Stimulated activated CD8-positive, alpha-beta memory T cell treated with anti-CD3 and anti-CD28 coated beads, Interleukin-2, amount 100 ng/mL, for 1 hour (primary cell): ENCODE measurements at places on chromosomes 5 and 9.

DNA sequence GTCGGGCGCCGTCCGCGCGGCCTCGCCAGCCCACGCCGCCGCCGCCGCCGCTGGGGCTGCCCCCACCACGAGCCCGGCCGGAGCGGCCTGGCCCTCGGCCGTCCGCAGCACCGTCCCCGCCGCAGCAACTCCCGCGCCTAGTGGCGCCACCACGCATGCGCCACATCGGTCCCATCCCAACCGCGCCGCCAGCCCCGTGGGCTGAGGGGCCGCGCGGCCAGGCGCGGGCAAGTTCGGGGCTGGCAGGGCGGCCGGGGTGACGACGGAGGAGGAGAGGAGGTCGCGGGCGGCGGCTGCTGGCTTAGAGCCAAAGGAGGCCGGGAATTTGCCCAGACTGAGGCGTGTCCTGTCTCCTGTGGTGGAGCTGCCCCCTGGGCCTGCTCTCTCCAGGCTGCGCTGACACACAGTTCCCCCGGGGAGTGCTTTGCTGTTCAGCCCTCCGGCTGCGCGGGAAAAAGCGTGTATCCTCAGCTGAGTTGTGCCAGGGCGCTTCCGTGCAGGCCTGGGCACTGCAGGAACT lies at the start of gene TUSC1:
TSS of gene TUSC1 (minus strand) at position 298 of the 520 bp plus-strand sequence. CDS start at position 166, 132 bp downstream.
- no peak for DNase-seq

GRCh38 chr9:94160594-94161501 lies 76.6 kb downstream of the PTPDC1 start:
- DNase-seq = no peak

DNA sequence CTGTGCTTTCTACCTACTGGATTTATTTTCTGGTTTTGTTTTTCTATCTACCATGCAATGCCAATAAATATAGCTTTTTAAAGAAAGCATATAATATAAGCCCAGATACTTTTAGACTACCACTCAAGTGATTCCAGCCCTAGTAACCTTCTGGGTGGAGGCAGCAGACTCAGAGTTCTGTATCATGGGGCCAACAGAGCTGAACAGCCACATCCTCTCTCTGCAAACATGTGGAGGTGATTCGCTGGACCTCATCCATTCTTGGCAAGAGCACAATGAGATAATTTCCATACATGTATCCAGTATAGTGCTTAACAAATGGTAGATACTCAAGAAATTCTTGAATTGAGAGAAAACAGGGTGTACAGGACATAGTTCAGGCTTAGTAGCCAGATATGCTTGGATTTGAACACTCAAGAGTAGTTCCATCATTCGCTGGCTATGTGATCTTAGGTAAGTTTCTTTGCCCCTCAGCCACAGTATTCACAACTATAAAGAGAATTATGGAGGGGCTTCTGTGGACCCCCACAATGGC lies 124.5 kb downstream of the ASTN2 start:
- no peak for DNase-seq

GRCh38 chr9:131539223-131539923 lies 6.0 kb upstream of the PRRT1B start:
- no peak for DNase-seq

GRCh38 chr5:1527533-1528205 lies 3.9 kb upstream of the LPCAT1 start:
- DNase-seq = no peak

GRCh38 chr5:59301727-59302126 lies 591.8 kb downstream of the PDE4D start:
- DNase-seq = no peak

- no peak for DNase-seq
Observed at GRCh38 chr5:21701317-21701716, 1151.8 kb downstream of the CDH12 start.

DNA sequence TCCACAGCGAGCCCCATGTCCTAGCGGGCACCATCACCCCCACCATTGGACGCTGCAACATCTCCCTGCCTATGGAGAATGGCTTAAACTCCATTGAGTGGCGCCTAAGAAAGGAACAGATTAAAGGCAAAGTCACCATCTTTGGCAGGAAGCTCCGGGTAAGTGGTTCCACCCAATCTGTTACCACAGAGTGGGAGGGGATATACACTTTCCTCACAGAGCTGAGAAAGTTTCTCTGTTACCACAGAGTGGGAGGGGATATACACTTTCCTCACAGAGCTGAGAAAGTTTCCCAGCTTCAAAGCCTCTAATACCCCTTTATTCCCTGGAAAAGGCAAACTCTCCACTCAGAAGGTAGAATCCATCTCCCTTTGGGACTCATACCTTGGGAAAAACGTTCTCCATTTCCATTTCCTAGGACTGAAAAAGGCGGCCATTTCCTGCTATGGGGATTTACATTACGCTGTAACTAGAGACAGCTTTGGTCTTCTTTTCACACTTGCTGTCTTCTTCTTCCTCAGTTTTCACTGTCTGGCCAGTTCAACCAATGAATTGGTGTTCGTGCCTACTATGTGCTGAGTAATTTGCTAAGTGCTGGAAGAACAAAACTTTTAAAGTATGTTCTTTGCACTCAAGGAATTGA lies 63.4 kb upstream of the WWC1 start:
- DNase-seq = peak; percentile 20

DNA sequence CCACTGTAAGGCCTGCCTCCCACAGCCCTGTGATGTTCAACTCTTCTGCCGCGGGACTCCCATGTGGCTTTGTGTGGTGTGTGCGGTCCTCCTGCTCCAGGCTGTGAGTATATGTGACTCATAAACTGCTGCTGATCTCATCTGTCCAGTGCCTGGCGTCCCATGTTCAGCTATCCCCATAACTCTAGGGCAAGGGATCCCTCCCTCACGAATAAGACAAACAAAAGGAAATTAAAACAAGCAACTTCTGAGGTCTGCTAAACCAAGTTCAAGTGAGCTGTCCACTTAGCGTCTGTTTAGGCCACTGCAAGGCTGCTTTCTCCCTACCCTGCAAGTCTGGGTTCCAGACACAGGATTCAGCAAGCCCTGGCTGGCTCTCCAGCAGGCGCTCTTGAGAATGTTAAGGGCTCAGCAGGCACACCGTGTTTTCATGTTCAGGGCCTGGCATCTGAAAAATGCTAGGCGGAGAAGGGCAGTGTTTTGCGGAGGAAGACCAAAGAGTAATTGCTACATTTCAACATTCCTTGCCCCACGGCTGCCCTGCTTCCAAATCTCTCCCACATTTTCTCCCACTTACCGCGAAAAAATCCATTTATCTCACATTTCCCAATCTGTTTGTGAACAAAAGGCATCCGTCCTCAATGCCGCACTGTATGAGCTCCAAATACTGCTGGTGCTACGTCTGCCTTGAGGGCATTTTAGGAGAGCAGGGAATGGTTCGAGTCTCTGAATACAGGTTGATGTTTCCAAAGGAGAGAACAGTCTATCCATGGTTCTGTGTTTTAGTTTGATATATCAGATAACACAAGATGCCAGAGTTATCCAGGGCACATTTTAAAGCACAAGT lies 280.2 kb downstream of the SEMA5A start:
- DNase-seq = no peak

GRCh38 chr5:171745602-171746001 lies 40.0 kb upstream of the SMIM23 start:
- no peak for DNase-seq

DNA sequence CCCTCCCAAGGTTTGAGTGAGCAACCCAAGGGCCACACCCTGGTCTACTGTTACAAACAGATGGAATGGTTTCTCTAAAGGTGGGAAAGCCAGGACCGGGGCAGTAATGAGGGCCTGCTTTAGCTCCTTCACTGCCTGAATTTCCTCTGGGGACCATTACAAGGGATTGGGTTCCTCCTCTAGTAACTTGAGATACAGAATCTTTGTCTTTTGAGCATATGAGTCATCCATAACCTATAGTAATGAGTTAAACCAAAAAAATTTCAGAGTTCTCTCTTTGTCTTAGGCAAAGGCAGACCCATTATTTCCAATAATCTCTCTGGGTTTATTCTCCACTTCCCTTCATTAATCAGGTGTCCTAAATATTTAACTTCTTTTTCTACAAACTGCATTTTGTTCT lies 618.8 kb downstream of the HINT1 start:
- DNase-seq = no peak

- no peak for DNase-seq
Observed at GRCh38 chr5:6674421-6674820, 38.8 kb upstream of the TENT4A start.

DNA sequence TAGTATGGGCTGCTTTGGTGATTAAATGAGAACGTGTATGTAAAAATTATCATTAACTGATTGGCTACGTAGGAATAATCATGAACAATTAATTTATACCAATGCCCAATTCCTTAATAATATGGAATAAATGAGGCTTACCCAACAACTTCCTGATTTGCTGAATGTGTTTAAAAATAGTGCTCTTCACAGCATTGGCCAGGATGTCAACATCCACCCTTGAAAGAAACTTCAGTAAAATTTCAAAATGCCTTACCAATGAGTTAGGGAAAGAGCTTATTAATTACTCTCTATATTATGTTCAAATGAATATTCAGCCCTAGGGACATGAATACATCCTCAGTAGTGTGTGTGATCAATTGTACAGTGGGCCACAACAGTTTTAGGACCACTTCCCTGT lies 401.4 kb downstream of the PSAT1 start:
- no peak for DNase-seq

DNA sequence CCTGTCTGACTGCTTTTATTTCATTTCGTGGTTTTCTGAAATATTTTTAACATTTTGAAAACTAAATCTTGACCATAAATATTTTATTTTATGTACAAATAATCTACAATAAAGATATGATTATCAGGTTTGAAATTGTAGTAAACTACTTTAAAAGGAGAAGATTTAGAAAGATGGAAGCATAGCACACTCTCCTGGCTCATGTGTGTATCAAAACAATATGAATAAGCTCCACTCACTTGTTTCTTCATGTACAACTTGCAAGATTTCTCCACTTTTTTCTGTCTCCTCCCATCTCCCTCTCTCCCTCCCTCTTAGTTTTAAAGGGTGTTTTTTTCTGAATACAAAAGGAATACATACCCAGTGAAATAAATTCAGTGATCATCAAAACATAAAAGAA lies 15.4 kb upstream of the VPS13A start:
- DNase-seq = no peak

- DNase-seq = no peak
Observed at GRCh38 chr5:402615-403359, 40.2 kb upstream of the EXOC3 start.

DNA sequence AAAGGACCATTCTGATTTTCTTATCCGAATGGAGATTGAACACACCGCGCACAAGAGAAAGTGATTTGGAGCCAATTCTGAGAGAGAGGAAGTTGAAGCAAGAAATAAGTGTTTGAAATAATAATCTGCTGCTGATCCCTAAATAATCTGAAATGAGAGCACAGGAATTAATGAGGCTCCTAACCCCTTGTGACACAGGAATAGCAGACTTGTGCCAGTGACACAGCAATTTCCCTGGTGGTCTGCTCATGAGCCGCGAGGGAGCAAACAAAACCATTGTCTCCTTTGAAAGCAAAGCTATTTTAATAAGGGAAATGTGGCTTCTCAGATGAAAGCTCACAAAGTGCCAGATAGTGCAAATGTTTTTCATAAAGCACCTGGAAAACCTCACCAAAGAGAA lies 936.1 kb upstream of the WWC1 start:
- DNase-seq = no peak

DNA sequence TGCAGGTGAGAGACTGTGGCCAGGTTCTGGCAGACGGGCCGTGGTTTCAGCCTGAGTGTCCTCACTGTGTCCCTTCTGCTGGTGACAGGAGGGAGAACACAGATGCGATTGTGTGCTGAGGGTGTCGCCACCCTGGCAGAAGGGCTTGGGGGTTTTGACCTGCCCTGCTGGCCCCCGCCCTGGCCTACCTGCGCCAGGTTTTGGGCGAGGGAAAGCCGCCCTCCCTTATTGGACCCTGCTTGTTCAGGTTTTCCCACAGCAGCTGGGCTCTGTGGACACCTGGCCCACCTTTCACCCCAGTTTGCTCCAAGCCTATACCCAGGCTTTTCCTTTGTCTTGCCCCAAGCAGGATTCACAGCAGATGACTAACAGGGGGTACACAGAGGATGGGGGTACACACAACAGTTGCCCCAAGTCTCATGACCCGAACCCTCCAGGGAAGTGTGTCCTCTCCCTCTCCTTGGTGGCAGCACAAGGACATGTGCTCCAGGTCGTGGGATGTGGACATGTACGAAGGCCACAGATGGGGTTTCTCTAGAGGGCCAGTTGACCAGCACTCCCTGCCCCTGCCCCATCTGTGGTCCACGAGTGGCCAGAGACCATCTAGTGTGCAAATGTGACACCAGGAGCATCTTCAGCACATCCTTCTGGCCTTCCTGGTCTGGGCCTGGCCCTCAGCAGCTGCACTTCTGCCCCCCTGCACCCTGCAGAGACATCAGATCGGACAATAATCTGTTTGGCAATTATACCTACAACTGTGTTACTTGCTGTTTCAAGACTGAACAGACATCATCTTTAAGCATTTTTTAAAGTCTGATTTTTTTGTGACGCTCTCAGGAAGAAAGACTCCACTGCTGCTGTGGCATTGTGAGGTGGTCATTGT lies 265.8 kb upstream of the IRX4 start:
- DNase-seq = no peak

DNA sequence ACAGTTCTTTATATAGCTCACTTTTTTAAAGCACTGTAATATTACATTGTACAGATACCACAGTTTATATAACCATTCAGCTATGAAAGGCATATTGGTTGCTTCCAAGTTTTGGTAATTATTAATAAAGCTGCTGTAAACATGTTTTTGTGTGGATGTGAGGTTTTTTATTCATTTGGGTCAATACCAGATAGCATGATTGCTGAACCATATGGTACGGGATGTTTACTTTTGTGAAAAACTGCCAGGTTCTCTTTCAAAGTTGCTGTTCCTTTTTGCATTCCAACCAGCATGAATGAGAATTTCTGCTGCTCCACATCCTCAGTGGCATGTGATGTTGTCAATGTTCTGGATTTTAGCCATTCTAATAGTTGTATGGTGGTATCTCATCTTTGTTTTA lies 439.6 kb upstream of the NMUR2 start:
- DNase-seq = no peak

DNA sequence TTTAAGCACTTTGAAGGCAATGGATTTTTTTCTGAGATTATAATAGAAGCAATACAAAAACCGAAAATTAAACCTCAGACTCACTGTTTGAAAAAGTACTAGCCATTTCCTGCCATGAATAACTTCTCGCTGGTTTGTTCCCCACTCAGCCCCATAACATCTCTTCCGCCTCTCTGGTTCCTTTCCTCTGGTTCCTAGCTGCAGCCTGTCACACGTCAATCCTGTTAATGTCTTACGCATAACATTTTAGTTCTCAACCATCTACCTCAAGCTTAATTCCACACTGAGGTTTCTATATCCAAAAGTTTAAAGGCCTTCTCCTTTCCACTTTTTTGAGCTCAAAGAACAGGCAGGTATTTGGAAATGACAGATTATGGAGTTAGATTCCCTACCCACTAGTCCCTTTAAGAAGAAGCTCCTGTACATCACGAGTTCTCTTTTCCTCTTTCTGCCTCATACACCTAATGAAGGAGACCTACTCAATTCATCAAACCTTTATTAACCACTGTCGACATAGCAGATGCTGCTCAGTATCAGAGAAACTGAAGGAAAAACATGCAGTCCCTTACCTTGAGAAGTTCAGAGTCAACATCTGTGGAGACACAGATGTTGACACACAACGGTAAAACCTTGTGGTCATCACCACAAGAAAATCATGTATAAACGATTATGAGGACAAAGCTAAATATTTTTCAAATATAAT lies 243.0 kb upstream of the PTGER4 start:
- no peak for DNase-seq

- DNase-seq = peak; percentile 39
Observed at GRCh38 chr5:36507332-36507952, 99.0 kb upstream of the SLC1A3 start.
